ENCODE measurements at places on chromosomes 6 and 20.

DNA sequence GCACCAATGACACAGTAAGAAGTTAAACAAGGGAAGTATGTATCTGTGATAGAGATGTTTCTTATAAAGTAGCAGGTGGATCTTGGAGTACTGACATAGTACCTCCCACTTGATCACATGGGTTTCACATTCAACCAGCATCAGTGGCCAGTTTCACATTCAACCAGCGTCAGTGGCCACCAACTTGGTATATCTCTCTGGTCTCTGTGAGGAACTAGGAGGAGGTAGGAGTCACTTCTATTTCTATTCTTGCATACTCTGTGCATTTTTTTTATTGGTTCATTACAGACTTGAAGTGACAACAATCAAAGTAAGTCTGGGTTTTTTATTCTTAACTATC, 200.3 kb upstream of the SIM1 start:
- no peak for DNase-seq

- no peak for DNase-seq
Observed at GRCh38 chr20:17419479-17420041, 111.6 kb downstream of the BFSP1 start.

DNA sequence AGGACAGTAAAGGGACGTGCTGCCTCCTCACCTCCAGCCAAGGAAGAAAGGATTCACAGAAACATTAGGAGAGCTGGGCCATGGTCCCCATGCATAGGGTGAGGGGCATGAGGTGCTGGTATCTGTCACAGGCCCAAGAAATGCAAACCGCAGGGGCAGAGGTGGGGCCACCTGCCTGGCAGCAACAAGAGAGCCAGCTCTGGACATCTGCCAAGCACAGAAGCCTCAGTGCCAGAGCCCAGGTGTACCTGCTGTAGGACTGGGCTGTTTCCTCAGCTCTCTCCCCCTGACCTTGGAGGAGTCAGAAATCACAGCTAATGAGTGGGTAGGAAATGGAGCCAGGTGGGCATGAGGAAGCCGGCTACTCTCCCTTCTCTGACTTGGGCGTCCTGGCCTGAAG, 45.3 kb downstream of the SLC2A12 start:
- DNase-seq, result no peak

GRCh38 chr6:74932232-74932888, 273.5 kb downstream of the COL12A1 start:
- DNase-seq, result no peak

GRCh38 chr6:42220807-42221206, 3.1 kb upstream of the MRPS10 start:
- DNase-seq, result no peak

DNA sequence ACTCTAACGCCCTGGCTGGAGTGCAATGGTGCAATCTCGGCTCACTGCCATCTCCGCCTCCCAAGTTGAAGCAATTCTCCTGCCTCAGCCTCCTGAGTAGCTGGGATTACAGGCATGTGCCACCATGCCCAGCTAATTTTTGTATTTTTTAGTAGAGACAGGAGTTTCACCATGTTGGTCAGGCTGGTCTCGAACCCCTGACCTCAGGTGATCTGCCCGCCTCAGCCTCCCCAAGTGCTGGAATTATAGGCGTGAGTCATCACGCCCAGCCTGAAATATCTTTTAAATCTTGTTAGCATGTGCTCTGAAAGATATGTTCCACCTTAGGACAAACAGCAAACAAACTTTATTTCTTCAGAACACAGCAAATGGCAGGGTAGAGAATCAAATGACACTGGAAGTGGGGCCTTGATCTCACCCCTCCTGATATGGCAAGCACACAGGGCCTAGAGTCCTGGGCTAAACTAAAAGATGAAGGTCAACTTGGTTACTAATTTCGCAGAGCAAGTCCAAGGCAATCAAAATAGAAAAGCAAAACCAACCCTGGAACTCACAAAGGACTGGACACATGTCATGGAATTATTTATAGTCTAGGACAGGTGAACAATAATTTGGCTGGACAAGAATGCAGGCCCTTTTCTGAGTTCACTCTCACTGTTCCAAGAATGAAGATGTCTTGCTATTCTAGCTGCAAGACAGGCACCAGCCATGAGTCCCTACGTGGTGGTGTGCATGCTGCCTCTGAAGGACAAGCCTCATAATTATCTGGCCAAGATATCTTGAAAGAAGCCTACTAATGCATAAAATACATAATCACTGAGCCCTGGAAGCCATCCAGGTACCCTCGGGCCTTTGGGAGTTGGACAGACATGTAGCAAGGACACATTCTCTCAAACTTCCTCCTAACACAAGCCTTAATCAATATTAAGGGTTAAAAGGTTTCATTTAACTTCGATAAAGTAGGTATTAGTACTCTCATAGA, 35.6 kb downstream of the B4GALT5 start:
- no peak for DNase-seq

- no peak for DNase-seq
Observed at GRCh38 chr20:31860390-31861134, 9.8 kb downstream of the DUSP15 start.

- DNase-seq, result no peak
Observed at GRCh38 chr6:169763308-169763707, 11.9 kb downstream of the ERMARD start.

DNA sequence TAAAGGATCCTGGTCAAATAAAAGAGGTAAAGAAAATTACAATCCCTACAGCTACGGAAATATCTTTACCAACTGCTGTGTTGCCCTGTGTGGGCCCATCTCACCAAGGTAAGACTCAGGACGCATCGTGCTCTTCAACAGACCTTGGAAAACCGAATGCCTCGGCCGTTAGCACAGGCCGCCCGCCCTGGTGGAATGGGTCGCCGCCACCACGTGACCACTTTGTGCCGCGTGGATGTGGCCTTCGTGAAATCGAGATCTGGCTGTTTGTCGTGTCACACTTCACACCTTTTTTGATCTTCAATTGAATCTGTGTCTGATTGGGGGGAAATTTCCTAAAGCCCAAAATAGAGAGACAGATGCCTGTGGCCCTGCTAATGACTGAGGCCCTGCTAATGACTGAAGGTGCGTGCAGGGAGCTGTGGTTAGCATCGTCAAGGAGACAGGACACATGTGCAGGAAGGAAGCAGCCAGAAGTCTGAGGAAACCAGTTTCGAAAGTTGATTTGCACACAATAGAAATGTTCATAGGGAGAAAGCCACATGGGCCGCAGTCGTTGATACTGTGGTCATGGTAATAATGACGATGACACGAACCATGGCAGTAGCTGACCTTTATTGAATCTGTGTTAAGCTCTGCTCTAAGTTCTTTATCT, 175.7 kb upstream of the SNX9 start:
- DNase-seq, result no peak

DNA sequence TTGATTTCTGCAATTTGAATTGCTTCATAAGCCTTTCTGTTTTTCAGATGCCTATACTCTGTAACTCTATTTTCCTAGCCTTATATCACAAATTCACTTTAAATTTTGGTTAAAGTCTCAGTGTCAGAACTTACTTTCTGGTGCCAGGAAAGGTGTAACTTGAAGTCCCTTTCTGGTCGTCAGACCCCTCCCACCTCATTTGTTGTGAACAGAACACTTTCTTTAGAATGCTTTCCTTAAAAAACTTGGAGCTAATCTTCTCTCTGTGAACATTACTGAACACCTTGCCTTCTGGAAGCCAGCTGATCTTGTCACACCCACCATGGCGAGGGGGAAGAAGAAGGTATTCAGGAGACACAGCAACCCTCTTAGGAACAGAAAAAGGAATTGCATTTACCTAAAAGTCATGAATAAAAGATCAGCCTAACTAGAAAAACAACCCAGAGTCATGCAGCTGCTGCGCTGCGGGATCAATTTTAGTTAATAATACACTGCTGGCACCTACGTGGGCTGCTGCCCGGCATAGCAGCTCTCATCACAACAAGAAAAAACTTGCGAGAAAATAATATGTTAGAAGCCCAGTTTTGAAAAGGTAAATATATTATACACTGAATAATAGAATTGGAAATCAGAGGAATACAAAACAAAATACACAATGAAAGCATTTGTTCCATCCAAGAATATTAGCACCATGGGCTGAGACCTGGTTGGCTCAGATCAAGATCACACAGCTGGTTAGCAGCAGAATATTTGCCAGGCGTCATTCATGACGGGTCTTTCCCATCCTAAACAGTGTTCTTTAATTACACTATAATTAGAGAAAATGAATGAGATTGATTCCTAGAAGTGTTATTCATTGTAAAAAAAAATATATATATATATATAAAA, 5.8 kb upstream of the FAM217A start:
- DNase-seq, result no peak

- no peak for DNase-seq
Observed at GRCh38 chr6:142918339-142919042, 26.5 kb downstream of the HIVEP2 start.

DNA sequence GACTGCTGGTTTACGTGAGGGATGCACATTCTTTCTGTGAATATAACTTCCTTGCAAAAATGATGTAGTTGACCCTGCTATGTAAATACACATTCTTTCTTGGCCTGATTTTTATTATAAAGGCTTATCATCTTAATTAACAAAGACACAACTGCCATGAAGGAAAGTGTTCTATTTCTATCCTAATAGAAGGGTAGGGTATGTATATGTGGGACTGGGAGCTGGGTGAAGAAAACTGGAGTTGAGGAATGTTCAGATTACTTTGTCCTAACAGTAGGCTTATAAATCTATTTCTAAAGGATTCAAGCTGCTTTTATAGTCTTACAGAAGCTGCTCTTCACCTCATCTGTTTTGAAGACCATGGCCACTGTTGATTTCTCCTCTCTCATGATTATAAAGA, 76.5 kb upstream of the RGS17 start:
- DNase-seq, result no peak

DNA sequence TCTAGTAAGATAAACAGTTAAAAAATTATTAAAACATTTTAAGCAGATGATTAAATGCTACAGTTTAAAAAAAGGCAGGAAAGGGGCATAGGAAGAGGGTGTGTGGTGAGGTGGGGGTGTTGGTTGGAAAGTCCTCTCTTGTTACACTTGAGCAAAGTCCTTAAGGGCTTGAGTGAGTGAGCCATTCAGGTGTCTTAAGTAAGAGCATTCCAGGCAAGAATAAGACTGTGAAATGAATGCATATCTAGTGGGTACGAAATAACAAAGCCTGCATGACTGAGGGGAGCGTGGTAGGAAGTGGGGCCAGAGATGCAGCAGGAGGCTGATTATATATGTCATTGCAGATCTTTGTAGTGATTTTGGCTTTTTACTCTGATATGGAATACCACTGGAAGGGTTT, 5.1 kb downstream of the CDKAL1 start:
- DNase-seq, result no peak

GRCh38 chr20:24937579-24937978, 11.5 kb upstream of the CST7 start:
- no peak for DNase-seq

GRCh38 chr6:9848094-9848493, 566.8 kb downstream of the TFAP2A start:
- DNase-seq, result no peak

GRCh38 chr20:23049201-23050075, at the start of gene THBD:
Gene THBD (minus strand): TSS chr20:23049672. CDS start chr20:23049504, 168 bp downstream.
- DNase-seq, result no peak

DNA sequence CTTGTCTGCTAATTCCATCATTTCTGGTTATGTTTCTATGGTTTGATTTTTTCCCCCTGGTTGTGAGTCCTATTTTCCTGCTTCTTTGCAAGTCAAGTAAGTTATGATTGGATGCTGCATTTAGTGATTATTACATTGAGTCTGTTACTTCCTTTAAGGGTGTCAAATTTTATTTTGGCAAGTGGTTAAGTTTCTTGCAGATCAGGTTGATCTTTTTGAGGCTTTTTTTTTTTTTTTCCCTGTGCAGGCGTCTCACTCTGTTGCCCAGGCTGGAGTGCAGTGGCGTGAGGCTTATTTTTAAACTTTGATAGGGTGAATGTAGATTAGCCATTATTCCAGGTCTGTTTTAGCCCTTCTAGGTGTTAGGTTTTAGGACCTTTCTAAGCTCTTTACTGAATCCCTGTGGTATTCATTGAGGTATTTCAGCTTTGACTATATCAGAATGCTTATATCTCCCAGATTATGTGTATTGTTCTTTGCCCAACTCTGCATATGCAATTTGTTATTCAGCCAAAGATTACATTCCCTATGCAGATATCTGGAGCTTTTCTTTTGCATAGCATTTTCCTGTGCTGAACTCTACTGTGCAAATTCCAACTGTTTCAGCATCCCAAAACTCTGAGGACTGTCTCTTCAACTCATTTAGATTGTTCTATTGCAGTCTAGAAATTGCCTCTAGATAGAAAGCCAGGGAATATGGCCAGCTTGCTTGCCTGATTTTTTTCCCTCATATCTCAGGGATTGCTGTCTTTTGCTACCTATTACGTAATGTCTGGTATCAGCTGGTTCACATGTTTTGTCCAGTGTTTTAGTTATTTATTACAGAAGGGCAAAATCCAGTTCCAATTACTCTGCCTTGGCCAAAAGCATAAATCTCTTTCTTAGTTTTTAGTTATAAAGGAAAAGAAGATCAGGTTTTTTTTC, 113.3 kb downstream of the AFG1L start:
- no peak for DNase-seq

- DNase-seq, result no peak
Observed at GRCh38 chr6:121305957-121306607, 28.2 kb downstream of the TBC1D32 start.

DNA sequence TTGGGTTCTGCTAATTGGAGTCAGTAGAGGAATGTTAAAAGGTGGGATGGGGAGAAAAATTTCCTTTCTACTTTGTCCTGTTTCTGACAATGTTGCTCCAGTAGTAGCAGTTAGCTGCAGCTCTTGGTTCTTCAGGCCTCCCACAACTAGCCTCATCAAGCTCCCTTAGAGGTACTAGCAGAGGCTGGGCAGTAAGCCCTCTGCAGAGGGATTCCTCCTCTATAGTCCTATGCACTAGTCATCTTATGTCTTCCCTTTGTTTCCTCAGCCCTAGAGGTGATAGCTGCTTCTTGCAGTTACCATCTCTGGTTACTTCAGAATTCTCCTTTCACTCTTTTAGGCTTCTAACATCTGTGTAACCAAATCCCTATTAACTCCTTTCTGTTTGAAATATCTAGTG, 99.8 kb downstream of the FILIP1 start:
- DNase-seq, result no peak

DNA sequence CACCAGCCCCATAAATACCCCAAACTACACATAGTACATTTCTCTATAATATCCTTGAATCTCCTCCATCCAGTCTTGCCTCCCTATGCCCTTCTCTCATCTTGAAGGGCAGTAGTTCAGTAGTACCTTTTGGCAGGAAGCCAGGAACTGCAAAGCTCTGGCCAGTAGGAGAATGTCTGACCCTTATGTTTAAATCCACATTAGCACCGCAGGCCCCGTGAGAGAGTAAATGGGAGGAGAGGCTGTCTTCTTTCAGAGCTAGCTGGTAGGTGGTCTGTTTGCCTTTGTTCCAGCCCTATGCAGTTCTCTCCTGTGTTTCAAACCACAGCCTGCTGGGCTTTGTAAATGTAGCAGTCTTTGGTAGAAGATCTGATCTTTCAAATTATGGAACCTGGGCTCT, 690.7 kb downstream of the DOK5 start:
- DNase-seq, result no peak

GRCh38 chr6:127854009-127854408, 46.8 kb downstream of the THEMIS start:
- no peak for DNase-seq

- DNase-seq, result no peak
Observed at GRCh38 chr6:161238500-161238899, 35.4 kb downstream of the AGPAT4 start.

GRCh38 chr6:142937986-142938385, 7.0 kb downstream of the HIVEP2 start:
- DNase-seq, result no peak

- DNase-seq, result no peak
Observed at GRCh38 chr6:98054453-98054852, 771.4 kb upstream of the MMS22L start.

Data from stimulated activated naive CD4-positive, alpha-beta T cell treated with Interleukin-2 at 50 U/mL for 16 hours (primary cell).